ENCODE measurements at places on chromosomes 6 and 20.

GRCh38 chr6:51468704-51469103 lies 618.7 kb downstream of the PKHD1 start:
- no peak for DNase-seq

DNA sequence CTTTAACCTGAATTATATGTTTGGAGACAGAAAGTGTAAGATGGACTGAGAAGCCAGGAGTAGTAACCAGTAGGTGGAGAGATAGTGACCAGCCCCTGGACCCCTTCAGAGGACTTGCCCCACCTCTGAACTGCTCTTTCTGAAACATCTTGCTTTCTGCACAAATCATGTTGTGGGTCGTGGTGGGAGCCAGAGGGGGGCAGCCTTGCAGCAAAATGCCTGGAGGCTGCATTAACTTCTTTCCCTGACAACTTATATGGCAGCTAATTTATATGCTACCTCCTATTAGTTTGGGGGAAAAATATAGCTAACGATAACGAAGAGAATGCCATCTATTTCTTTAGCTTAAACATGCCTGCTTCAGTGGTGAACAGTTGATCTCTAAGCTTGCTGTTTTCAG lies 859.8 kb downstream of the MAFB start:
- no peak for DNase-seq

DNA sequence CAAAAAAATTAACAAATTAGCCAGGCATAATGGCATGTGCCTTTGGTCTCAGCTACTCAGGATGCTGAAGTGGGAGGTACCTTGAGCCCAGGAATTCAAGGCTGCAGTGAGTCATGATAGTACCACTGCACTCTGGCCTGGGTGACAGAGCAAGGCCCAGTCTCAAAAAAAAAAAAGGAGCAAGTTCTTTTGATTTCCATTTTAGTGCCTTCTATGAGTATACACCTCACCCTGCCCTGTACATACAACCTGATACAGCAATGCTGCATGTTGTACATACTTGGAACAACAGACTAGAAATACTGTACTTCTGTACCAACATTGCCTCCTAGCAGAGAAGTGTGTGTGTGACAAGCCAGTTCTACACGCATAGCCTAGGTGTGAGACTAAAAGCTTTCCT lies 97.3 kb upstream of the CARMIL1 start:
- DNase-seq: no peak

- DNase-seq: no peak
Measured at GRCh38 chr6:113734982-113735381, 122.2 kb upstream of the MARCKS start.

DNA sequence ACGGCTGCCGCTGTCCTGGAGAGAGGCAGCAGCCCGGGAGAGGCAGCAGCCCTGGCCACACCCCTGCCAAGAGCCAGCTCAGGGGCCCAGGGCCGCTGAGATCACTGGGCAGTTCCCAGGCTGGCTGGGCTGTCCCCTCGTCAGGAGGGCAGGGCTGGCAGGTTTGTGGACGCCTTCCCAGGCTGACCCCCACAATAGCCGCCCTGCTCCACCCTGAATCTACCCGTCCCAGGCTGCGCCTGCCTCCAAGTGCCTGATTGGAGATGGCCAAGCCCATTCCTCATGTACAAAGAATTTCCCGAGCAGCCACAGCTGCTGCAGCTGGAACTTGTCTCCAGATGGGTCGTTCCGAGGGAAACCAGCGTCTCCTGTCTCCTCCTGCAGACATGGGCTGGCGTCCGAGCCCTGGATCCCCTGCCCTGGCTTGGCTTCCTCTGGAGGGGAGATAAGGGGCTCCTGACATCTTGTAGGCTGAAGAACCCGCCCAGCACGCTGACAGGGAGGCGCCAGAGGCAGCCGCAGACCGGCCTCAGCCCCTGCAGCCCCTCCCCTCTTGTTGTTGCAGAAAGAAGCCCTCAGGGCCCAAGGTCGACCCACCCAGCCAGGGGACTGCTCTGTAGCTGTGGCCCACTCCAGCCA lies 9.4 kb upstream of the GATA5 start:
- no peak for DNase-seq

DNA sequence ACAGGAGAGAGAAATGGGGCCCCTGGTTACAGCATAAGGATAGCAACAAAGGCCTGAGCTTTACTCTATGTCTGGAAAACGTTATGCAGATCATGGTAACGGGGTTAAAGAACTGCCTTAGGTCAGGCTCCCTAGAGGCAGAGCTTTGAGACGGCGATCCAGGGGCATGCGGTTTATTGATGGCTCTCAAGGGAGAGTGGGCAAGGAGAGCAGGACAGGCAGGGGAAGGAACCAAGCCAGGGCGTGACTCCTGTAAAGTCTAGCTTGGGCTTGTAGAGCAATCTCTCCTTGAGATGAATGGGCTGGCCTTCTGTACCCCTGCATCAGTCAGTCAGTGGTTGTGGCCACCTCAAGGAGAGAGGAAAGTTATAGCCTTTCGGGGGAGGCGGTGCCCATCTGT lies 12.5 kb upstream of the FERMT1 start:
- DNase-seq: no peak

DNA sequence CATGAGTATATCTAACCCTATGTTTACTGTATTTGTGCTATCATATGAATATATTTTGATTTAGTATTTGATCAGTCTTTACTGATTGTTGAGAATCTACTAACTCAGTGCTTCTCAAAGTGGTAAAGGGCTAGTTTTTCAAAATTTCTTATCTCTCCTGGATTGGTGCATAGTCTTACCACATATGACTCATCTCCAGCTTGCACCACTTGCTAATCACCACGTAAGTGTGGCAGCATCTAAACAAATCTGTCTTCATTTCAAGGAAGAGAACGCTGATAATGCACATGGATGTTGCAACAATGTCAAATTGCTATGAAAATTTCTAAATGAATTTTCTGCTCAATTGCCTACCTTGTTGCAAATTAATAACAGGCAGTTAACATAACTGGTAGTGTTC lies 299.5 kb downstream of the PAX1 start:
- no peak for DNase-seq

GRCh38 chr6:101614774-101615173 lies 221.3 kb downstream of the GRIK2 start:
- no peak for DNase-seq

DNA sequence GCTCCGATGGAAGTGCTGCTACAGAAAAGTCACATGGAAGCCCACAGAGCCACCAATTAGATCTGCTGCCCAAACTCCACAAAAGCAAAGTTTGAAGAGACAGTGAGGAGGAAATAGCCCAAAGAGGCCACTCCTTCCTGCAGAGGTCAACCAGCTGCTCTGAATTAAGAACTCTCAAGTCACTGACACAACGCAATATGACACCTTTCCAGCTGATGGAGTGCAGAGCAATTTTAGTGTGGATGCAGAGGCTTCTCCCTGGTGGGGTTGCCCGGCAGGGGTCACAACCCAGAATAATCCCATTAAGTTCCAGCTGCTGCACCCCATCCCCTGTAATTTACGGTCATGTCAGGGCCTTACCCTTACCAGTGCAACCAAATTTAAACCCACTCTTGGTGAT lies 361.9 kb upstream of the JARID2 start:
- no peak for DNase-seq

GRCh38 chr6:89281779-89282246 lies 33.3 kb downstream of the GABRR2 start:
- DNase-seq: no peak

GRCh38 chr20:37980876-37981275 lies 52.4 kb downstream of the TTI1 start:
- no peak for DNase-seq

DNA sequence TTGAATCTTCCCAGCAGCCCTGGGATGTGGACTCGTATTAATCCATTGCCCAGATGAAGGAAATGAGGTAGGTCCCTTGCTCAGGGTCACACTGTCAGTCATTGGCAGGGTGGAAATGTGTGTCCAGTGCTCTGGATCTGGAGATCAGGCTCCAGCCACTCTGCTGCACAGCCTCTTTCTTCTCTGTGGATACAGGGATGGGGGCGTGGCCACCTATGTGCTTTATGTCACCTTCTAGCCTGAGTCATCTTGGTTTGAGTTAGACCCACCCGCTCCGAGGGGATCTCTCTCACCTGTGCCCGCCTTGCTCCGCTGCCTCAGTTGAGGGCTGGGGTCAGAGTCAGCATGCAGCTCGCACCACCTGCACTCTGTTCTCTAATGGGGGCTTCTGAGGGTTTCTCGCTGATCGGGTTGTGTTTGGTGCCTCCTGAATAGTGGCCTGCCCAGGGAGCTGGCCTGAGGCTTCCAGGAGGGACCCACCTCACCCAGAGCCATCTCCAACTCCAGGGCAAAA lies 80.0 kb downstream of the TCP11 start:
- no peak for DNase-seq

DNA sequence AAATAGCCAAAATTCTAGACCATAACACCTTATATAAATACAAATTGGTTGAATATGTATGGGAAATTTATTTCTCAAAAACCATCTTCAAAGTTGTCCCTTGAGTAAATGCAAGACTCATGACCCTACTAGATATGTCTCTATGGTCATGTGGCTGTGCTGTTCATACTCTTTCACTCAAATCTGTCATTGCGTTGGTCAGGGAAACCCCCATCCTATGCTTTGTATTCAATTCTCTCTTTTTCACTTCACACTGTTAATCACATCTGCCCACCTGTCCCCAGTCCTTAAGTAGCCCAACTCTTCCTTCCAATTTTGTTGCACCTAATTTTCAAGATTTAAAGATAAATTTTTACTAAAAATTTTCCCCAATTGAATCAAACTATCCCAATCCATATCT lies 51.0 kb downstream of the RPS12 start:
- no peak for DNase-seq

- no peak for DNase-seq
Measured at GRCh38 chr6:15458021-15458459, 204.8 kb downstream of the DTNBP1 start.

GRCh38 chr6:23308166-23308565 lies 738.8 kb downstream of the HDGFL1 start:
- no peak for DNase-seq

DNA sequence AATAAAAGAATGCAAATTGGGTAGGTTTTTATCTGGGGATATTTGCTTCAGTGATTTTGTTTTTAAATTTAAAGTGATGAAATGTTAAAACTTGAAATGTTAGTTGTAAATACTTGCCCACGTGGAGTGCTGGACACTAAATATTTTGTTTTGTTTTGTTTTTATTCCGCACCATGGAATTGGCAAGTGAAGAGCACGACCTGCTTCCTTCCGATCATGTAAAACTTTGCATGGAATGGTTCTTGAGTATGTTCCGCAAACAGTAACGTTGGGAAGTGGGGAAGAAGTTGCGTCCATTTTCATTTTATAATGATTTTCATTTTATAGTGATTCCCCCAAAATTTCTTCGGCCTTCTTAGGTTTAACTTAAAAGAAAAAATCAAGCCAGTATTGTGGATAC lies 765 bp downstream of the IRAK1BP1 start:
- DNase-seq: no peak

GRCh38 chr6:170038251-170038650 lies 252.6 kb downstream of the DLL1 start:
- no peak for DNase-seq

- no peak for DNase-seq
Measured at GRCh38 chr6:85458782-85459181, 8.9 kb downstream of the NT5E start.

DNA sequence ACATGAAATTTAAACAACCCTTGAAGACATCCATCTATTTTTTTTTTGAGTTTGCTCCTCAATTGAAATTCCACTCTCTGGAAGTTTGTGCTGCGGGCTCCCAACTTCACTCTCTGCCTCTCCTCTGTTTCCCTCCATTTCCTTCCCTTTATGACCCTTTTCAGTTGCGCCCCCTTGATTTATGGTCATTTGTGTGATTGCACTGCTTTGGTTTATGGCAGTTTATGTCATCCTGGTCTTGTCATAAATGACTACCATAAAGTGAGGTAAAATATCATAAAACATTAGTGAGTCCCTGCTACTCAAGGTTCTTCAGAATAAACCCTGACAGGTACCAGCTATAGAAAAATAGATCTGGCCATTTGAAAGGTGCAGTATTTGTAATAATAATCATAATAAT lies 348.3 kb upstream of the ZFP64 start:
- DNase-seq: no peak

- no peak for DNase-seq
Measured at GRCh38 chr6:149846321-149846720, 17.8 kb downstream of the LRP11 start.

GRCh38 chr20:1336699-1337367 lies 7.9 kb upstream of the SDCBP2 start:
- no peak for DNase-seq

DNA sequence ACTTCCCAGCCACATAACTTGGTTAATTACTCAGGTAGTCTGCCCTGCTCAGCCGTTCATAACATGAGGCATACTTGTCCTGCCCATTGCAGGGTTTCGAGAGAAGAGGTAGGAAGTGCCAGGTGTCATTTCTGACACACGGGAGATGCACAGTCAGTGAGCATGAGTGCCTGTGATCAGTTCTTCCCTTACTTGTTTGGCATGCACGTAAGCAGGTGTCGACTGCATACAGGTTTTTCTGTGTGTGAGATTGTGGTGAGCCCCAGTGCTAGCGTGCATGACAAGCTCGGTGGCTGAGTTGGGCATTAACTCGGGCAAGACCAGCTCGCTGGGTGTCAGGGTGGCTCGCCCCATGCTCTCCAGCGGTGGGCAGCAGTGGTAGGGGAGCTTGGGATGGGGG lies 51.2 kb upstream of the SLC22A1 start:
- no peak for DNase-seq

DNA sequence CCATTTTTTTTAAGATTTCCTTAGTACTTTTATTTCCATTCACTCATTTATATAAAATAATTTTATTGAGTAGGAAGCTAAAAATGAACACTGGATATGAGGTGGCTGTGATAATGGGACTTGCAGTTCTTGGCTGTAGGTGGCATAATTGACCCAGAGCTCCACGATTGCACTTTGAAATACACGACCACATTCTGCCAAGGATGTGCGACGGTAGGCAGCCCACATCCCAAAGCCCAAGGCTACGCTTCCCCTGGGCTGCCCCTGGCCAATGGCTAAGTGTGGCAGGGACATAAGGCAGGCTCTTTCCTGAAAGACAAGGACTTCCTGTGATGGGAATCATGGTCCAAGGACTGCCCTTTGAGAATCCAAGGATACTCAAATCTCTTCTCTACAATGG lies 43.7 kb upstream of the ADTRP start:
- no peak for DNase-seq

GRCh38 chr6:53931086-53931485 lies 136.3 kb downstream of the LRRC1 start:
- no peak for DNase-seq

DNA sequence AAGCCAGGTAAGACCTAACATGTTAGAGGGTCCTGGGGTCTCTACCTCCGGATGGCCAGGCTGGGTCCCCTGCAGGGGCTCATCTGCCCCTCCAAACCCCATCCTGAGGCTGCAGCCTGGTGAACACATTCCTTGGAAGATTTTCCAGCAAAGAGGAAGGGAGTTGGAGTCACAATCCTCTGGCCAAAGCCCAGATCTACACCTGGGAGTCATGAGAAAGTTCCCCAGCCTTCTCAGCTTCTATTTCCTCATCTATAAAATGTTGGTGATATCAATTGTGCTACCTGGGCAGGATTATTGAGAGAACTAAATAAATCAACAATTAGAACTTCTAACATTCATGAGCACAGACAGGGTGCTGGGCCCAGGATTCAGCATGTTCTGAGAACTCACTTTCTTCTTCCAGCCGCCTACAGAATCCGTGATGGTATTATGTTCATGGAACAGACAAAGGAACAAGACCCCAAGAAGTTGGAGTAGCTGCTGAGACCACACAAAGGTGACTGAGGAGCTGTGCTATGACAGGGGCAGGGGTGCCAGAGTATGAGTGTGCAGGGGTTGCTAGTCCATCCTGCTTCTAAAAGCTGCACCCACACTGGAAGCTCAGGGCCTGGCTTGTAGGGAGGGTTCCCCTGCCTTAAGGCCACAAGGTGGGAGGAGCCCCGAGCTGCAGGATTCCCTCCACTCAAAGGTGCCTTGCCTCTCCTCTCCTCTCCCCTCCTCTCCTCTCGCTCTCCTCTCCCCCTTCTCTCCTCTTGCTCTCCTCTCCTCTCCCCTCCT lies 68.9 kb downstream of the BMP7 start:
- no peak for DNase-seq
